Urinary bladder (tissue), 4 donors: ENCODE measurements at places on chromosomes 4 and X. TPM values are rescaled to one million over a fixed set of nuclear protein-coding genes. Genes with fewer than 3 reads are reported as not detected.

HSFX3 gene
- not detected for polyA plus RNA-seq

BTC gene
- polyA plus RNA-seq: 7.1 TPM

TLR2 gene
- polyA plus RNA-seq: 10.4 TPM

GUCY1B1 gene
- polyA plus RNA-seq: 8.0 TPM

- DNase-seq: no peak
Observed at GRCh38 chr4:77194366-77194765, 37.4 kb downstream of the CCNG2 start.

DNA sequence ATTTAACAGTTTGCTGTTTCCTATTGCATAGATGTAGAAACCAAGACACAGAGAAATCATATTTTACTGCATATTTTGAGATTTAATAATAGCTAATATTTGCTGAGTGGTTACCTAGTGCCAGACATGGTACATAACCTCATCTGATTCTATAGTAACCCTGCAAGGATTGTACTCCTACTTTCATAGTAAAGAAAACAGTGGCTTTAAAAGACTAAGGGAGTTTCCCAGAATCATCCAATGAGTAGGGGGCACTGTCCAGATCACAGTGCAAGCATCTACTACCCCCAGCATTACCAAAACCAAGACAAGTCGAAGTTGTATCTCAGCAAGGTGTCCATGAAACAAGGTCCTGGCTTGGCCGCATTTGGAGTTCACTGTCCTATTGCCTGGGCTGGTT is 224.5 kb upstream of the TENM3 start:
- no peak for DNase-seq

DNA sequence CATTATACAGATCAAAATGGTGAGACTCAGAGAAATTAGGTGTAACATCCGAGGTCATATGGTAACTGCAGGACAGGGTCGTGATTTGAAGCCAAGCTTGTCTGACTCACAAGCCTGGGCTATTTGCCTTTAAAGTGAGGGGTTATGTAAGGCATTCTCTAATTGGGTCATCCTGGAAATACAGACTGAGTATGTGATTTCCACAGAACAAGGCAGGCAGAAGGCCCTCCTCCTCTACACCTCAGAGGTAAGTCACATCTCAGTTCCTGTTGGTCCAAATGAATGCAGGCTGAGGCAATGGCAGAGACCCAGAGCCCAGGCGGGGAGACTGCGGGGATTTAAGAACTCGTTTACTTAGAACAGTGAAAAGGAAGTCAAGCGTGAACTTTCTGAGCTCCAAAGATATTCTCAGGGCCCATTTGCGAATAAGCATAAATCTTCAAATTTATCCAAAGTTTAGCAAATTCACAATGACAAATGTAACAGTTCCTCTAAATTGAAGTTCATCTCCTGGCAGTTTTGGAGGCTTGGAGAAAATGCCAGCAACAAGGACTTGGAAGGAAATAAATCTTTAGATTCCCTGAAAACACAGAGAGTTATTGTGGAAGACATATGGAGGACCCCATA is 153.3 kb downstream of the LDB2 start:
- DNase-seq: no peak

DNA sequence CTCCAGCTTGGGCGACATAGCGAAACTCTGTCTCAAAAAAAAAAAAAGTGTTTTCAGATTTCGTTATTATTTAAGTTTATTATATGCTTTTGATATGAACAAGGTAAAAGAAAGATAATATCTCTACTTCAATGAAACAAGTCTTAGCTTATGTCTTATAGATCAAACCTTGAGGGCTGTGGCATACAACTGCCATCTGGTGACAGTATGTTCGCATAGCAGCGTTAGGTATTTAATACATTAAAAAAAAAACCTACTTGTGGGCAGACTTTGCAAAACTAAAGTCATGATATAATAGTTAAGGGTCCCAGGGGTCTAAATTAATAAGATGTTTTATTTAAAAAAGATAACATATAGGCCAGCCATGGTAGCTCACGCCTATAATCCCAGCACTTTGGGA is 161.2 kb upstream of the AMOT start:
- DNase-seq: no peak

DNA sequence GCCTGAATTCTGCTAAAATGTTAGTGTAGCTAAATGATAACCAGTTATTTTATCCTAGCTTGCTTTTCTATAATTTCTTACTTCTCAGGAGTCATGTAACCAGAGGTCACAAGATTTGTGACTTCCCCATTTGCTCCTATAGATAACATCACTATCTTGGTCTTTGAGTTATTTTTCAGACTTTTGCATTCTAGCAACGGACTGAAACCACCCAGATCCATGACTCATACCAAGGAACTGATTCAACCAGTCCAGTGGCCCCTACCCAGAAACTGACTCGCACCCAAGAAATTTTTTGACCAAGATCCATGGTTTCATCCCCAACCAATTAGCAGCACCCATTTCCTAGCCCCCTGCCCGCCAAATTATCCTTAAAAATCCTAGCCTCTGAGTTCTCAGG is 50.0 kb downstream of the IQCM start:
- no peak for DNase-seq

GRCh38 chr4:102298716-102299115 is 46.6 kb downstream of the SLC39A8 start:
- no peak for DNase-seq

- no peak for DNase-seq
Observed at GRCh38 chrX:40468033-40468846, 112.5 kb upstream of the ATP6AP2 start.

DNA sequence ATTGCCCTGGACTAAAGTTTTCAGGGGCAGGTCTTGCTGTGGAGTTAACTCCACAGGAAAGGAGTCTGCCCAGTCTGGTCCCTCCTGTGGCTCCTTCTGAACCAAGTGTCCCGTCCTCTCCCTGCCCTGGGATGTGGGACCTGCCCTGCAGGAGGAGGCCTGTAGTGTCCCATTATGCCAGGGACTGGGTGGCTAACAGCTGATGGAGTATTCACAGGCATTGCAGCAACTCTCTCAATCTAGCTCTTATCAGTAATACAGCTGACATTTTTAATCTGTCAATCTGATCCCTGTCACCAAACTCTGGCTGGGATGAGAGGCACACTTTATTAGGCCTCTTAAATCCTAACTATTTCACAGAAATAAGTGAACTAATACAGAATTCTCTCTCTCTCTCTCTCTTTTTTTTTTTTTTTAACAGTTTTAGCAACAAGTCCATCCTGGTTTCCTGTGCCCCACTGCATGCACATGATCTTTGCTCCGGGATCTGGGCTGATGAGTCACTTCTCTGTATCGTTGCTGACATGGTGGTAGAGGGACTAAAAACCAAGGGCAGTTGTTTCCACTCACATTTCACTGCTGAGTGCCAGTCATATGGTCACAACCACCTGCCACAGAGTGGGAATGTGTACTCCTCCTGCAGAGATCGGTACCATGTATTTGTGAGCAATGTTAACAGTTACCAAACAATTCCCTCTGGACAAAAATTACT is 39.1 kb downstream of the HAND2 start:
- no peak for DNase-seq

- DNase-seq: no peak
Observed at GRCh38 chr4:72360075-72360474, 208.9 kb downstream of the ADAMTS3 start.

DNA sequence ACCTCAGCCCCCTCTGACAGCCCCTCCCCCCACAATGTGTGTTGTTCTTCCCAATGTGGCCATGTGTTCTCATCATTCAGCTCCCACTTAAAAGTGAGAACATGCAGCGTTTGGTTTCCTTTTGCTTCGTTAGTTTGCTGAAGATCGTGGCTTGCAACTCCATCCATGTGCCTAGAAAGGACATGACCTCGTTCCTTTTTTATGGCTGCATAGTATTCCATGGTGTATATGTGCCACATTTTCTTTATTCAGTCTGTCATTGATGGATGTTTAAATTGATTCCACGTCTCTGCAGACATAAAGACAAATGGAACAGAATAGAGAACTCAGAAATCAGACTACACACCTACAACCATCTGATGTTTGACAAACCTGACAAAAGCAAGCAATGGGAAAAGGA is 46.0 kb downstream of the ARX start:
- DNase-seq: no peak

DNA sequence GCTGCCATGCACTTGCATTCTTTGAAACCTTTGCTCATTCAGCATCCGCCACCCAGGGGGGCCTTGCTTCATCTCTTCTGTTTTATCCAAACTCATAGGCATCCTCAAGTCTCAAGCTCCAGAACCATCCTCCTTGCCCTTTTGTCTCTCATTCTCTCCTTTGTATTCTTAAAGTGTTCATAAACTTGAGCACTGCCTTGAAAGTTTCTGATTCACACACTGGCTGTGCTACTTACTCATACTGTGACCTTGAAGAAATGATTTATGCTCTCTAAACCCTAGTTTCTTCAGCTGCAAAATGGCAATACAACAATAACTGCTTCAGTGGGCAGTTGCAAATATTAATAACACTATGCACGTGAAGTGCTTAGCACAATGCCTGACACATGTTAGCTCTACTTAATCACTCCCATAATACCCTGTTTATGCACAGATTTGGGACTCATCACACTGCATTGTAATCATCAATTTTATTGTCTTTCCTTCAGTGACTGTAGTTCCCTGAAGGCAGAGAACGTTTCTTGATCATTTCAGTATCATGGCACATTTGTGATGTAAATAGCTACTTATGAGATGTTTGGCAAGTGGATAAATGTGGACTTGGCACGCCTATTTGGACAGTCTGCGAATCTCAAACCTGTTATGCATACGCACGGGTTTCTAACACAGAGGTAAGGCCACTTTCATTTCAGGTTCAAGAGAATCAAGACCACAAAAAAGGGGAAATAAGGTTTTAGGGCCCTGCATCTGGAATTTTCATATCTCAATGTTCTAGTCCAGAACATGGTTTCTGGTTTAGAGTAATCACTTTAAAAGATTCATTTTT is 291.0 kb downstream of the LDB2 start:
- no peak for DNase-seq

- DNase-seq: no peak
Observed at GRCh38 chrX:38081909-38082308, 75.6 kb downstream of the SYTL5 start.

DNA sequence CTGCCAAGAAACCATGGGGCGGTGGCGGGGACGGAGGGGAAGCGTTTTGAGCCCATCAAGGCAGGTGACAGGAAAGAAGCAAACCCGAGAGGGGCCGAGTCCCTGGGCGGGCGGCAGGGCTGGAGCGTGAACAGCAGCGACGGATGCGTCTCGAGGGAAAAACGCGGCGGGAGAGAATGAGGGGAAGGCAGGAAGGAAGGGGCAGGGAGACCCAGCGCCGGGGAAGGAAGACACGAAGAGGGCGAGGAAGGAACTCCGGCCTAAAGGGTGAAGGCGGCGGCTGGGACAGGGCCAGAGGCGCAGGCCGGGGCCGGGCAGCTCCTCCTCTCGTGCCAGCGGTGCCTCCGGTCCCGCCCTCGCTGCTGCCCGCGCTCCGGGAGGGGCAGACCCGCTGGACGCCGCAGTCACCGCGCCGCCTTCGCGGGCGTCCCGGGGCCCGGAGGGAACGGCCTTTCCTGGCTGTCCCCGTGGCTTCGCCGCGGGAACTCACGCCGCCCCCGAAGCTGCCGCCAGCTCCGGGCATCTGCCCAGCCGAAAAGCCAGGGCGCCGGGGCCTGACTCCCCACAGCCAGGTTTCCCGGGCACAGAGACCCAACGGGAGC is 751 bp upstream of the RGS12 start:
- DNase-seq: no peak

DNA sequence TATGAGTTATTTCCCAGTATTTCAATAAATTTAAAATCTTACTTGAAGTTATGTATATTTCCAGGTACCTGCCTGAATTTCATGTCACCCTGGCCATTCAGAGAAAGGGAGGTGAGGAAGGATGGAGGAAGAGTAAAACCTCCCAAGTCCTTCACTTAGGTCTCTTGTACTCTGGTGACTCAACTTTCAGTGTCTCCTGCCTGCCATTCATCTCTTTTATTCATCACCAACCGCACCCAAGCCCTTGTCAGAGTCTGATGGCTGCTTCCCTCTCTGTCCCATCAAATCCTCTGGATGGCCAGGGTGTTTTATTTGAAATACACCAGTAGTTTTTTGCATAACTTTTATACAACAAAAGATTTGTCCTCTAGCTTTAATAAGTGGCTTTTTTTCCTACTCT is 17.8 kb downstream of the TMPRSS11E start:
- no peak for DNase-seq

- no peak for DNase-seq
Observed at GRCh38 chr4:159428975-159429692, 326.3 kb downstream of the RAPGEF2 start.
